Stimulated activated CD4-positive, alpha-beta T cell treated with anti-CD3 and anti-CD28 coated beads, TNF-alpha, amount 100 ng/mL, for 48 hours (primary cell): ENCODE measurements at places on chromosomes 7 and 10.

DNA sequence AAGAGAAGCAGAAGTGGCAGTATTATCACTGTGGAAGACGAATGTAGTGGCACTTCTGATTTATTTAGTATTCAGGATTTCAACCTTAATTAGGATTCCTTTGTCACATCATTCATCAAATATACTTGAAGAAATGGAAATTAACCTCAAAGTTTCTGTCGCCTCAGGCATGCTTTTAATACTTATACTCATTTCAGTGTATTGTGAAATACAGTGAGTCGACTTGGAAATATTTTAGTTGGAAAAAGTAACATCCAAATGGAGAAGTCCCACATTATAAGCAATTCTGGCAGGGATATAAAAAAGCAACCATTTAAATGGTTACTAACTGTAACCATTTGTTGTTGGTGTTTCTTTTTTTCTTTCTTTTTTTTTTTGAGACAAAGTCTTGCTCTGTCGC, 648.8 kb downstream of the ARL4A start:
- no peak for DNase-seq

DNA sequence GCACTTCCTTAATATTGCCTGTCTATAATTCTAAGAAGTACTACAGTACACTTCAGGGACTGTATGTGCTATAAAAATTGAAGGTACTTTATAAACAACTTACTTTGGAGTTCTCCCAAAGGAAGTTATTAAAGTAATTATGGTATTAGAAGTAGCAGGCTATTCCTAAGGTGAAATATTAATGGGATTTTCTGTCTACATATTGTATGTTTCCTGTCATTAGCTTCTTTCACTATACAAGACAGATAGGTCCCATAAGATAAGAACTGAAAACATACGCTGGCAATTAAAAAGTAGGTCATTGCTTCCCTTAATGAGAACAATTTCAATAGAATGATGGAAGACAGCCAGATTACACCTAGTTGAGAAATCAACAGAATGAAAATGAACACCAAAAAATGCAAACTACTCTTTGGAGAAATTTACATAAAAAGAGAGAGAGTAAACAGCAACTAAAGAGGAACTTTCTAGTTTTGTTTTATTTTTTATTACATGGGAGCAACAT, 147.0 kb downstream of the HBP1 start:
- no peak for DNase-seq

GRCh38 chr7:51446785-51447184, 130.2 kb upstream of the COBL start:
- no peak for DNase-seq

DNA sequence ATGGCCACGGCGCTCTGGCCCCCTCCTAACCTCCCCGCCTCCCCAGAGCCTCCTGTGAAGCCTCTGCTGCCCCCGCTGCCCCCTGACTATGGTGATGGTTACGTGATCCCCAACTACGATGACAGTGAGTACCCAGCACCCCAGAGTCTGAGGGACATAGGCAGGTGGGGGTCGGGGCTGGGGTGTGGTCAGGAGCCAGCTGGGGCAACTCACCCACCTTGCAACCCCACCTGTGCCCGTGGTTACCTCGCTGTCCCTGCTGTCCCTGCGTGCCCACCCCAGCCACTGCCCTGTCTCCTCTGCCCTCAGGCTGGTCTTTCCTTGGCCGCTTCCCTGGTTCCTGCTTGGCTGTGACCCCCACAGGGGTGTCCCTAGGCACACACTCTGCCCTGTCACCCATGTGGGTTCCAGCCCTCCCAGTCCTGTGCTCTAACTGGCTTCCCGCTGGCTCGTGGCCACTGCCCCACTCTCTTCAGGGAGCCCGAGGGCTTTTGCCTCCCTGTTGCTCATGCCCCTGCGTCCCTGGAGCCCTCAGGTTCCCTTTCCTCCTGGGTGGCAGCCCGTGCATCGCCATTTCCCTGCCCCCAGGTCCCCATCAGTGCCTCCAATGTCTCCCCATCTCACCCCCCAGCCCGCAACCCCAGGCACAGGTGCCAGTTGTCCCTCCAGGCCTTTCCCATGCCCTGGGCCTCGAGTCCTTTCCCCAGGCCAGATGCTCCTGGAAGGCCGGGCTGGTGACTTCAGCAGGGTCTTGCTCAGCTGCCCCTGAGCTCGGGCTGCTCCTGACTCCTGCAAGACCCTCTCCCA, 4.0 kb downstream of the AEBP1 start:
- DNase-seq: no peak

GRCh38 chr10:61586829-61587228, 75.9 kb upstream of the CABCOCO1 start:
- DNase-seq: no peak

- no peak for DNase-seq
Observed at GRCh38 chr7:156607332-156608172, 33.0 kb upstream of the RNF32 start.

GRCh38 chr10:1198453-1199344, 142.5 kb downstream of the WDR37 start:
- DNase-seq: no peak

GRCh38 chr10:28810057-28810870, 132.9 kb downstream of the BAMBI start:
- DNase-seq: no peak
